ENCODE measurements at places on chromosomes 2 and 18. TPM values are rescaled to one million over a fixed set of nuclear protein-coding genes. Genes with fewer than 3 reads are reported as not detected.
A peak's percentile ranks its signal among the peaks of the same experiment; 100 is the strongest.

CELF4 gene
- polyA plus RNA-seq, result 1.1 TPM

GKN2 gene
- polyA plus RNA-seq, result not detected

ITGB6 gene
- polyA plus RNA-seq, result 32.3 TPM

IL36RN gene
- 0.16 TPM for polyA plus RNA-seq

AMER3 gene
- polyA plus RNA-seq, result not detected

FAM117B gene
- 3.9 TPM for polyA plus RNA-seq

TMSB10 gene
- 1,396 TPM for polyA plus RNA-seq

CLEC4F gene
- not detected for polyA plus RNA-seq

CDKL4 gene
- polyA plus RNA-seq, result 0.27 TPM

STPG4 gene
- polyA plus RNA-seq, result not detected

CXCR1 gene
- polyA plus RNA-seq, result not detected

SFXN5 gene
- polyA plus RNA-seq, result 6.3 TPM

DPYSL5 gene
- 23.3 TPM for polyA plus RNA-seq

- DNase-seq, result no peak
These were observed 53.7 kb downstream of the EHD3 start for GRCh38 chr2:31287654-31288053.

DNA sequence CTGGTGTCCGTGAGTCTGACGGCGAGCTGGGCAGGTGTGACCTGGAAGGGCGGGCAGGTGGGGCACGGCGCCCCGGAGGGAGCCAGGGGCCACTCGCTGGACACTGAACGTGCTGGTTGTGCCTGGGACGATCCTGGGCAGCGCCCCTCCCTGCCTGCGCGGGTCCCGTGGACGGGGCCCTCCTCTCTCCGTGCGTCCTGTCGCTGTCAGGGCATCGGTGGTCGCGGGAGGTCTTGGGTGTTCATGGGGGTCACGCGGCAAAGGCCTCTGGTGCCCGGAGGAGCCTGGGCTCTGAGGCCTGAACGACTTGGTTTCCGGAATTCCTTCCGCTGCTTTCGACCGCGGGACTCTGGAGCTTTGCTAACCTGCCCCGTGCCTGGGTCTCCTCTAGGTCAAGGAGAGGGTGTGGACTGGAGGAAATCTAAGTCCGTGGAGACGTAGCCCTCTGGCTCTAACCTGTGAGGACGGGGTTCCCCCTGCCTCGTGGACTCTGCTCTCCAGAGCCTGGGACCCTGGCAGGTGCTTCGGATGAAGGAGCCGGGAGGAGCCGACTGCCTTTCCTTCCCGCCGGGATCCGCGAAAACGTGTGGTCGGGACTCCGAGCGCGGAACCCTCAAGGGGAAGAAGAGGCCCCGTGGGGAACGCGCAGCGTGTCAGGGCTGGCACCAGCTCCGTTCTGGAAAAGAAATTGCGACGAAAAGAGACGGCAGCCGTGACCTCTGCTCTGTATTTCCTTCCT is 14.7 kb downstream of the SOX11 start:
- DNase-seq, result no peak

- no peak for DNase-seq
These were observed 1.2 kb upstream of the CABLES1 start for GRCh38 chr18:23133860-23134779.

DNA sequence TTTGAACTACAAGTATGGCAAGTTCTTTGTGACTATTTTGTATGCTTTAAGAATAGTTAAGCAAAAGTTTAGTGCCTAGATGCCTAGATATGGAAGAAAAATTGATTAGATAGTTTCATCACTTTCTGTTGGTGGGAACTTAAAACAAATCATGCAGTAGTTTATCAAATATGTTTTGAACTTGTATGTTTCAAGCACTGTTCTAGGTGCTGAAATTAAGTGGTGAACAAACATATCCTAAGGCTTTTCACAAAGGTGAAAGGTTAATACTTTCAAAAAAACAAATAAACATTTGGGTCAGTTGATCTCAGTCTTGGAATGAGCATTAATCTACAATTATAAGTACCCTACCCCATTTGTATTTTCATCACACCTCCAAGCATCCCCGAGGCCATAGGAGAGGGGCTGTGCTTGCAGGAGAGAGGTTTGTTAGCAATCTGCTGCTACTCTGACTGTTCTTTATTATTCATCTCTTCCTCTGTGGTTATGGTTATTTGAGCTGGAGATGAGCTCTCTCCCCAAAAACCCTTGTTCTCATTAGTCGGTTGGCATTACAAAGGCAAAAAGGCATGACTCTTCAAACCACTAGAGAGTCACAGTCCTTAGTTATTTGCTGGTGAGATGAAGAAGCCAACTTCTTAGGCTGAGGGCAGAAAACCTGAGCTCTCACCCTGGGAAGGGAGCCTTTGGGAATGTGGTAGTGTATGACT is 103.9 kb upstream of the FHL2 start:
- DNase-seq, result no peak

- DNase-seq, result no peak
These were observed 49.9 kb downstream of the LYPD1 start for GRCh38 chr2:132620115-132620514.

DNA sequence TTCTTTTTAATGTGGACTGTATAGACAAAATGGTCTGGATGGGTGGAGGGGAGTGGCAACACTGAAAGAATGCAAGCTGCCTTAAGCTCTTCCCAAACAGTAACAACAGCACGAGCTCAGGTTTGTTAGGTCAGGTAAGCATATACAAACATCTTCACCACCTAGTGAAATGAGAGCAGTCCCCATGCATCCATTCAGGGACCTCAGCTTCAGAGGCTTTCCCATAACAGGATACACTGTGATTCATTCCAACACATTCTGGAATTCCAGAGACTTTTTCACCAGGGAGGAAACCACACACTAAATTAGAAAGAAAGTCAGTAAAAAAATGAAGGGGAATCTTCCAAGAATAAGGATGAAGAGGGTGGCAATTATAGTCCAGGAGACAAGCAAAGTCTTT is 50.4 kb upstream of the BZW1 start:
- no peak for DNase-seq

GRCh38 chr2:117717072-117717471 is 97.4 kb upstream of the DDX18 start:
- DNase-seq, result no peak

- DNase-seq, result peak; percentile 73
These were observed 97.9 kb upstream of the SERTAD2 start for GRCh38 chr2:64751286-64752260.

GRCh38 chr18:21191596-21192307 is 50.3 kb upstream of the GREB1L start:
- peak; percentile 38 for DNase-seq

DNA sequence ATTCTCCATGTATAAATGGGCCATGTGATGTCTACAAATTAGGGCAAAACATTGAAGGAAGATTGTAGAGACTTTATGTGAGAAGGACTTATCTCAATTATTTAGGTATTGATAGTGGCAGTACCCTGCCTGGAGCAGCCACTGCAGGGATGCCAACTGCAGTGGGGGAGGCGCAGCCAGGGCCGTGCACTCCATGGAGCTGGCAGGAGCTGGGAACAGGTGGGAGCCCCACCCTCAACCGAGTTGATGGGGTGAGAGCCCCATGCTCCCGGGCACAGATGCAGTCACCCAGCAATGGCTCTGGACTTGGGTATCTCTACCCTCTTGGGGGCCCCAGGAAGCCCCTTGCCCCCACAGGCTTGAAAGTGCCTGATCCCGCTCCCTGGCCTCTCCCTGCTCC is 564.3 kb downstream of the SLC4A3 start:
- no peak for DNase-seq

DNA sequence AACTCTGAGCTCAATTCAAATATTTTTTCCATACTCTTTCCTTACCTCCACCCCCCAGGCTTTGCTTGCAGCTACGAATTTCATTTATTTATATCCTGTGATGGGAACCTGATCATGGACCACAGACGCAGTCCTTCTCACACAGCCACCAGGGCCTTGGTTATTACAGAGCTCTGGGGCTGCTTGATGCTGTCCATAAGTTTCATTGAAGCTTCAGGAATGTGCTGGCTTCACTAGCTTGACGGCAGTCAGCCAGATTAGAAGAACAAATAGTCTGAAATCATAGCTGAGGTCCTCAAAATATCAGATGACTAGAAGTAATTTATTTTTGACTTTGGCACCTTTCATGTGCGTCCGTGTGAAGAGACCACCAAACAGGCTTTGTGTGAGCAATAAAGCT is 104.9 kb downstream of the VWA3B start:
- DNase-seq, result peak; percentile 42

- no peak for DNase-seq
These were observed 153.6 kb downstream of the FSHR start for GRCh38 chr2:49000695-49001094.

GRCh38 chr2:143140864-143141661 is 11.8 kb downstream of the ARHGAP15 start:
- DNase-seq, result no peak

- DNase-seq, result no peak
These were observed 39.7 kb upstream of the MRPL19 start for GRCh38 chr2:75606761-75607399.

DNA sequence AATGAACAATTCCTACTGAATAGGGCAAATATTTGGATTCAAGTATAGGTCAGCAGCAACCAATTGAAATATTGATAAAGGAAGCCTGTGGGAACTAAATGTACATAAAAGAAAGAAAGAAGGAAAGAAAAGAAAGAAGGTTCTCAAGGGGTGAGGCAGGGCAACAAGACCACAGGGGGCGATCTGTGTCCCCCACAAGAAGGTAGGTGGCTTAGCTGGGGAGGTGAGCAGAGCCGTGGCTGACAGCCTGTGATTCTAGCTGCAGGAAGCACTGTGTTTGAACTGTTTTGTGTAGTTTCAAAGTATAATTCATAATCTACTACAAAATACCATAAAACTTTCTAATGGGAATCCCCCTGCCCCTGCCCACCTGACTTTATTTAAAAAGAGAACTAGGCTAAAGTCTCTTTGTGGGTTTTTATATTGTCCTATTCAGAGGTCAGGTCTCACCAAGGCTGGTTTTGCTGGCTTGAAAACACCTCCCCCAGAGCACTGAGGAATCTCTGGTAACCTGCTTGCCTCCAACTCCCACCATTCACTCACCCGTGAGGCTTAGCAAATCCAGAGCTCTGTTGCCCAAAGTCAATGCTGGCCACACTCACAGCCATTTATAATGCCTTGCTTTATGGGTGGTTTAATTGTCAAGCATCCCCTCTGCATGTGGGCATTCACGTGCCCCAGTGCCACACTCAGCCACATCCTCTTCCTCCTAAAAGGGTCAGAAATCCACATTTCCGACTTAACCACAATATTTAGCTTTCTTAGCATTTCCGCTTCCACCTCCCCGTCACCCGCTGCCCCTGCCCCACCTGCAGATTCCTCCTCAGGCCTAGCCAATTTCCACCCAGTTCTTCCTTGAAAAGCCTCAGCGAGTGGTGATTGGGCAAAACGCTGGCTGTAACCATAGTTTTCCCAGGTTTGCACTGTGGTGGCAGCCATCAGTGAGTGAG is 36.4 kb upstream of the LMAN1 start:
- DNase-seq, result no peak

GRCh38 chr2:51581636-51582267 is 549.8 kb upstream of the NRXN1 start:
- no peak for DNase-seq

DNA sequence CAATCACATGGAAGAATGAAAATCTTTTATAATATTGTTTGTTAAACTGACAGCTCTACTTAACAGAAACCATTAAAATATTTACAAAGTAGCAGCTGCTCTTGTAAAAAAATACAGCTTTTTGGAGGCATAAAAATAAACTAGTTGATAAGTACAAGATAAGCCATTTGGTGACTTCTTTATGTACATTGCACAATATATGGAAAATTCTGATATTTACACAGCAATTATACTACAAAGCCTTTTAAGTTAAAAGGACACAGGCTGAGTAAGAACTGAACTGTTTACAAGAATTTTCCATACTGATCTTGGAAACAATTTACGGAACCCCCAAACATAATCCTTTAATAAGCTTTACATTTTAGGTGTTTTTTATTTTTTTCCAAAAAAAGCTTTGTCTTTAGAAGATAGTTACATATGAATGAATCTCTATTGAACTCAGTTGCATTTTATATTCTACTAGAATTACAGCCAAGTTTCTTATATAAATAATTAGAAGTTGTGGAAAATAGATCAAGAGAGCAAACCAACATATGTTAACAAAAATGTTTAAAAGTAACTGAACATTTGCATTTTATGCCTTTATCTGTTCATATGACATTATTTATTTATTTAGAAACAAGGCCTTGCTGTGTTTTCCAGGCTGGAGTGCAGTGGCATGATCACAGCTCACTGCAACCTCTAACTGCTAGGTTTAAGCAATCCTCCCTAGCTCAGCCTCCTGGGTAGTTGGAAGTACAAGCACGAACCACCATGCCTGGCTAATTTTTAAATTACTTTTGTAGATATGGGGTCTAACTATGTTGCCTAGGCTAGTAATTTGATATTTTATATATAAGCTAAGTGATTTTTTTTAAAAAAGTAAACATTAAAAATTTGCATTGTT is 142.5 kb downstream of the OTX1 start:
- no peak for DNase-seq

DNA sequence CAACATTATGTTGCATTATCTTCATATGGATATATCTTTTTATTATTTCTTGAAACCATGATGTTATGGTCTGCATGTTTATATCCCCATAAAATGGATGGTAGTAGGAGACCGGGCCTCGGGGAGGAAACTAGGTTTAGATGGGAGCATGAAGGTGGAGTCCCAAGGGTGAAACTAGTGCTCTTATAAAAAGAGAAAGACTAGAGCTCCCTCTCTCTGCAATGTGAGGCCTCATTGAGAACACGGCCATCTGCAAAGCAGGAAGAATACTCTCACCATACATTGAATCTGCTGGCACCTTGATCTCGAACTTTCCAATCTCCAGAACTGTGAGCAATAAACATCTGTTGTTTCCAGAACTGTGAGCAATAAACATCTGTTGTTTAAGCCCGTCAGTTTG is 64.0 kb downstream of the NXPH2 start:
- DNase-seq, result no peak

- peak; percentile 64 for DNase-seq
These were observed 2.0 kb downstream of the XPO1 start for GRCh38 chr2:61536180-61536571.

- DNase-seq, result no peak
These were observed 68.4 kb upstream of the MCFD2 start for GRCh38 chr2:46984040-46984439.

GRCh38 chr2:83944191-83944590 is 514.9 kb downstream of the SUCLG1 start:
- DNase-seq, result peak; percentile 84

GRCh38 chr2:55150834-55151233 is 81.3 kb downstream of the CLHC1 start:
- DNase-seq, result peak; percentile 72

DNA sequence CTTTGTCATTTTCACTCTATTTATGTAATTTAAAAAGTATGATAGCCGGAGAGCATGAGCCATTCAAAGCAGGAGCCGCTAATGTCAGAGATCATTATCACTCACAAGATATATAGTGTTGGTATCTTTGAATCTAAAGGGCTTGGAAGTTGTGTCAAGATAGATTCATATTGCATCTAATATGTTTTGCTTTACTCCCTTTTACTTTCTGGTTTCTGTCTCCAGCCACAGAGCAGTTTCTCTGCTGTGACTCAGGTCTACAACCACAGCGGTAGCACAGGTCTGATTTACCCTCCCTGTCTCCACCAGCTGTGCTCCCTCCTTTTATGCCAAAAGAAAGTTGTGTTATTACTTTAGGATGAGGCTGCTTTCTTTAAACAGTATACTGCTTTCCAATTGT is 424.0 kb downstream of the ARHGAP15 start:
- DNase-seq, result no peak

GRCh38 chr2:160918906-160919503 is 241.2 kb upstream of the TANK start:
- DNase-seq, result no peak

- no peak for DNase-seq
These were observed 942.6 kb downstream of the SUCLG1 start for GRCh38 chr2:83516503-83516902.

- no peak for DNase-seq
These were observed 12.1 kb downstream of the ANKRD23 start for GRCh38 chr2:96831679-96832078.

Measured in muscle of leg (tissue), 16 donors.